Stimulated activated CD4-positive, alpha-beta T cell treated with anti-CD3 and anti-CD28 coated beads, Interleukin-1b, Interleukin-23, amount 100 ng/mL, for 1 hour (primary cell): ENCODE measurements at places on chromosomes 11 and 22.

- DNase-seq = no peak
Measured at GRCh38 chr11:79076526-79077115, 364.2 kb downstream of the TENM4 start.

GRCh38 chr22:26681395-26681821, 24.0 kb downstream of the MIAT start:
- DNase-seq = no peak

GRCh38 chr22:37985751-37986281, 1.5 kb upstream of the SOX10 start:
- DNase-seq = no peak

DNA sequence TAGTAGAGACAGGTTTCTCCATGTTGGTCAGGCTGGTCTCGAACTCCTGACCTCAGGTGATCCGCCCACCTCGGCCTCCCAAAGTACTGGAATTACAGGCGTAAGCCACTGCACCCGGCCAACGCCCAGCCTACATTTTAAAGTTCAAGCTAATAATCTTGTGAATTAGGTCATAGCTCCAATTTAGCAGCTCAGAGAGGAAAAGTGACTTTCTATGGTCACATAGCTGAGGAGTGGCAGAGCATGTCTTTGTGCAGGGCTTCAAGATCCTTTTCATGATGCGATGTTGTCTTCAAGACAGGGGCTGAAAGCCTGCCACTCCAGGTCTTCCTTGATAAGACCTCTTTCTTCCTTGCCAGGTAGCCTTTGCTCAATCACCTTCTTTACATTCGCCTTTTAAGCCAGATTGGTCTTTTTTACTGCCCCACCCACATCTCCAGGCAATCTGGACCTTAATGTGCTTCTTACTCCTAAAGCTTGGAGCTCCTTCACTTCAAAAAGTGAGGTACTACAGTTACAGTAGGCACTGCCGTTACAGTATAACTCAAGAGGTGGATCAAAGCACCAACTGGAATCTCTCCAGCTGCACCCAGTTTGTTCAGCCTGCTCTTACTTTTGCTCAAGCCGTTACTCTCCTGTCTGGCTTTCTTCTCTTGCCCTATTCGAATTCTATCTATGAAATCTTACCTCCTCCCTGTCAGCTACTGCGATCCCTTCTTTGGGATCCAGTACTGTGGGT, 18.2 kb downstream of the YWHAH start:
- no peak for DNase-seq

- no peak for DNase-seq
Measured at GRCh38 chr11:94837317-94837716, 69.2 kb downstream of the AMOTL1 start.
